ENCODE measurements at places on chromosomes 12 and 14.

DNA sequence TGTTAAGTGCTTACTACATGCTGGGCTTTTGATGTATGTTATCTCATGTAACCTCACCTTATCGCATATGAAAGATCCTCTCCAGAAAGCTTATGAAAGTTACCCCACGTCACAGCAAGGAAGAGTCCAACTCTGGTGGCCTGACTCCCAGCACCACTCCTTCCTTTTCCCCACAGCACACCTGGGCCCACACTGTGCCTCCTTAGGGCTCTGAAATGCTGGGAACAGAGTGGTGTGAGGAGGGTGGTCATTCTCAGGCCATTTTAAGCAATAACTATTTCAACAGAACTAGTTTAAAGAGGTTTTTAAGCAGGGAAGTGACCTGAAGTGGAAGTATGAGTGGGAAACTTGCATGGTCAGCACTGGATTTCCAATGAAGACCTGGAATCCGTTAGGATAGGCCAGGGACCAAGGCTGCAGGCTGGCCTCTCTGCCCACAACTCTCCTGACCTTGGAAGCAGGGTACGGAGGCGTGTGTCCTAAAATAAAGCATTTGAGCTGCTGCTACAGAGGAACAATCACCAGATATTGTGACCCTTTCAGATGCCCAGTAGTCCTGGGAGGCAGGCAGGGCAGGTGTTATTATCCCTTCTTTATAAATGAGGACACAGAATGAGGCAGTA, 67.2 kb upstream of the TMEM263 start:
- DNase-seq: no peak

GRCh38 chr12:108854451-108855283, 2.7 kb downstream of the SSH1 start:
- DNase-seq: peak; percentile 100

- DNase-seq: peak; percentile 56
Observed at GRCh38 chr14:53389202-53389601, 236.1 kb upstream of the DDHD1 start.

GRCh38 chr14:78608998-78609787, 439.0 kb downstream of the NRXN3 start:
- DNase-seq: no peak

DNA sequence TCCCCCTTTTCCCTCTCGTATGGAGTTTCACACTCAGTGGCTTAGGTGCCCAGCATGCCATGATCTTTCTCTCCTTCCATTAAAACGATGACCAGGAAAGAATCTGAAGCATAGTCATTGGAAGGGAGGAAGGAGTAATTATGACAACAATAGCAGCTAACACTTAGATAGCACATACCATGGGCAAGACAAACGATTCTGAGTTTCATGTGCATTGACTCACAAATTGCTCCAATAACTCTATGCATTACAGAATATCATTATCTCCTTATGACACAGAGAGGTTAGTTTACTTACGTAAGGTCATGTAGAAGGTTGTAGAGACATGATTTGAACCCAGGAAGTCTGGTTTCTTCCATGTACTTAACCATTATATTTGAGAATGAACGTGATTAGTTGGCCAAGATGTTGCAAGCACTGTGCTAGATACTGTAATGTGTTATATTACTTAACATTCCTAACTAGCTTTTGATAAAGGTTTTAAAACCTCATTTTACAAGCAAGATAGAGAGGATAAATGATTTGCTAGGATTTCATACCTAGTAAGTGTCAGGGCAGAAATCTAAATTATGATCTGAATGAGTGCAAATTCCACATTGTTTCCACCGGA, 162.4 kb downstream of the CAND1 start:
- no peak for DNase-seq

Data from astrocyte (in vitro differentiated cells and primary cell).